GF-D8 (cell line): ENCODE measurements at places on chromosomes 6 and 20.

DNA sequence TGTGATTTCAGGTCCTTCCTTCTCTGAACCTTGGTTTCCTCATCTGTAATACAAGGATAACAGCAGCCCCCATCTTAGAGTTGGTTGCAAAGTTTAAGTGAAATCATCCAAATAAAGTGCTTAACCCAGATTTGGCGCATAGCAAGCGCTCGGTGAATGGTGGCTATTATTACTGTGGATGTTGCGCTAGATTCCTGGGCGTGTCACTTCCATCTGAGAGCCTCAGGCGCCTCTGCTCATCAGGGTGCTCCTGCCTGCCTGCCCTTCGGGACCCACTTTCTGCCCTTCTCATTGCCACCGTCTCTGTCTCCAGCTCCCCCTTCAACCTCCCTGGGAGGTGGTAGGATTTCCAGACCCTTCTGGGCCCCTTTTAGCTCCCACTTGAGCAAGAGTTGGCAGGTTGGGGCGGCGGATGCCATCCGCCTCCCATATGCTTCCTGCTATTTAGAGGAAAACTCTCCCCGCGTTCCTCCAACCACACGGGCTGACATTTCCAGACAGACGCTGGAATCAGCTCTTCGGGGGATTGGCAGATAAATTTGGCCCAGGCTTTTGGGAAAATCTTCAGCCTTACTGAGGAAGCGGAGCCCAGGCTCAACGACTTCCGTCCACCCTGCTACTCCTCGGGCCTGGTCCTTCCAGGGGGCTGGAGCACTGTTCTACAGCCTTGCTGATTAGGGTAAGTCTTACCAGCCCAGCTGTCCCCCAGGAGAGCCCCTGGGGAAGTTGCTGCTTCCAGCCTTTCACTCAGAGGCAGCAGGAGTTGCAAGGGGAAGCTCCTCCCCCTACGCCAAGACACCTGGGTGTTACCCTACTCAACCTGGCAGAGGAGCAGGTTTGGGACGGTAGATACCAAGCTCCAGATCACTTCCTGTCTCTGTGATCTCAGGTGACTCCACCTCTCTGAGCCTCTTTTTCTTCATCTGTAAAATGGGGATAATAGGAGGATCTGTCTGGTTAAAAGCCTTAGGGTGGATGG, 71.5 kb downstream of the DLGAP4 start:
- DNase-seq = no peak

- no peak for DNase-seq
Measured at GRCh38 chr20:14644306-14645097, 307.1 kb upstream of the FLRT3 start.

- DNase-seq = no peak
Measured at GRCh38 chr6:107419733-107420132, 39.6 kb downstream of the PDSS2 start.

- no peak for DNase-seq
Measured at GRCh38 chr6:139572001-139572400, 197.6 kb upstream of the CITED2 start.

DNA sequence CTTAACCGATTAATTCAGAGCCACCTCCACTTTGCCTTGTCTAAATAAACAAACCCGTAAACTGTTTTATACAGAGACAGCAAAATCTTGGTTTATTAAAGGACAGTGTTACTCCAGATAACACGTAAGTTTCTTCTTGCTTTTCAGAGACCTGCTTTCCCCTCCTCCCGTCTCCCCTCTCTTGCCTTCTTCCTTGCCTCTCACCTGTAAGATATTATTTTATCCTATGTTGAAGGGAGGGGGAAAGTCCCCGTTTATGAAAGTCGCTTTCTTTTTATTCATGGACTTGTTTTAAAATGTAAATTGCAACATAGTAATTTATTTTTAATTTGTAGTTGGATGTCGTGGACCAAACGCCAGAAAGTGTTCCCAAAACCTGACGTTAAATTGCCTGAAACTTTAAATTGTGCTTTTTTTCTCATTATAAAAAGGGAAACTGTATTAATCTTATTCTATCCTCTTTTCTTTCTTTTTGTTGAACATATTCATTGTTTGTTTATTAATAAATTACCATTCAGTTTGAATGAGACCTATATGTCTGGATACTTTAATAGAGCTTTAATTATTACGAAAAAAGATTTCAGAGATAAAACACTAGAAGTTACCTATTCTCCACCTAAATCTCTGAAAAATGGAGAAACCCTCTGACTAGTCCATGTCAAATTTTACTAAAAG, 2.7 kb downstream of the FOXC1 start:
- DNase-seq = no peak

DNA sequence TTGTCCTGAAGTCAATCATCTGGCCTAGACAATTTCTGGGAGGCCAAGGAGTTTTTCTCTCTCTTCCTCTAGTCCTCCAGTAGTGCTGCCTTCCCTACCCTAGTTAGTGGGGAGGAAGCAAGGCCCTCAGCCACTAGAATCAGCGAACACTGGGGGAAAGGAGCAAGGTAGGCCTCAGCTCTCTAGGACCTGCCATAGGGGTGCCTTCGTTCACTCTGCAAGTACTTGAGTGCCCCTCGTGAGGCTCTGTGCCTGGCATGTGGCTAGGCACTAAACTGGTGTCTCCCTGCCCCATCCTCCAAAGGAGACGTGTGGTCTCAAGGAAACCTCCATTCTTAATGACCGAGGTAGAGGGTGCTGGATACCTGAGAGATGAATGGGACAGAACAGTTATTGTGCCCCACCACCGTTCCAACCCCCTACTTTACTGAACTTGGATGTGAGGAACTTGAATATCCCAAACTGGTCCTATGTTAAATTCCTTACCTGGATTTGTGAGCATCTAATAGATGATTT, 1.1 kb downstream of the DEF6 start:
- no peak for DNase-seq

DNA sequence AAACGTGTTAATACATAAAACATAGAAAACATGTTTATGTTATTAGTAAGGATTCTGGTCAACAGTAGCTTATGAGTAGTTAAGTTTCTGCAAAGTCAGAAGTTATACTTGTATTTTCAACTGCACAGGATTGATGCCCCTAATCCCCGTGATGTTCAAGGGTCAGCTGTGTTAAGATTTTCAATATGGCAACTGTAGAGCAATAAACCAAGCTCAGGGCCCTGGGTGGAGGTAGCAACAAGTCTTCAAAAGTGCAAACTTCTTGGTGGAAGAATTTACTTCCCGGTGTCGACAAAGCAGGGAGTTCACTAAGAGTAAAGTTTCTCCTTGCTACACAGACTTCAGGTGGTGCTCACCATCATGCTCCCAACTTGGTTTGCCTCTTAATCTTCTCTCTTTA, 4.1 kb upstream of the BCAS1 start:
- no peak for DNase-seq

- no peak for DNase-seq
Measured at GRCh38 chr6:10250655-10251220, 164.1 kb downstream of the TFAP2A start.

DNA sequence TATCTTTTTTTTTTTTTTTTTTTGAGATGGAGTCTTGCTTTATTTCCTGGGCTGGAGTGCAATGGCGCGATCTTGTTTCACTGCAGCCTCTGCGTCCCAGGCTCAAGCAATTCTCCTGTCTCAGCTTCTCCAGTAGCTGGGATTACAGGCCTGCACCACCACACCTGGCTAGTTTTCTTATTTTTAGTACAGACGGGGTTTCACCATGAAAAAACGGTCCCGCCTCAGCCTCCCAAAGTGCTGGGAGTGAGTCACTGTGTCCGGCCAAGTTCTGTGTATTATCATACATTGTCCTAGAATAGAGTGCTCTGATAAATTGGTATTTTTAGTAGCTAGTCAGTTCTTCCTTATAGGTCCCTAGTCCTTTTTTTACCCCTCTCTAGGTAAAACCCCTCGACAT, 2.8 kb downstream of the SNRPC start:
- no peak for DNase-seq

DNA sequence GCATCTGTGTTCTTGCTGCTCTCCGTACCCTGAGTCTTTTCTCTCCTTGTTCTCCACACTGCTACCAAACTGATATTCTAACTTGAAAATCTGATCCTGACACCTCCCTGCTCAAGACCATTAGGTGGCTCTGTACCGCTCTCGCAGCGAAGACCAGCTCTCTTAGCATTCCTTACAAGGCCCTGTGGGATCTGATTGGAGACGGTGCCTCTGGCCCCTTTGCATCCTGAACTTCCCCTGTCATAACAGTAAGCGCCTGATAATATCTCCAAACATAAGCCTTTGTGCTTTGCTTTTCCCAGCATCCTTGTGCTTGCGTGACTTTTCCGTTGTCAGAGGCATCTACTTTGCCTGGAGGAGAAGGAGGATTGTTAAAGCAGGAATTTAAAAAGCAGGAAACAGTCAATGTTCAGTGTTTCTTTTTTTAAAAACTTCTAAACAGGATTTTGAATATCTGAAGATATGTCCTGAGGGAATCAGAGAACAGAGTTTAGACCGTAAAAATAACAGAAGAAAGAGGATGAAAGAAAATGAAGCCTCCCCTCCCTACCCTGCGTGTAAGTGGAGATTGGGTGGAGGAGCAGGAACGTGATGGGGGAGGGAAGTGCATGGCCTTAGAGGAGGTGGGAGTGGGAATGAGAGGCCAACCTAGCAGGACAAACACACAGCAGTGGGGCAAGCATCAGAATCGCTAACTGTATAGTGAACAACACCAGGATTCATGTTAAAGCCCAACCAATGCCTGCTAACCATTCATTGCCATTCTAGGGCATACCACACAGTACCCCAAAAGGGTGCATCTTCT, 89.2 kb upstream of the STMND1 start:
- DNase-seq = no peak

DNA sequence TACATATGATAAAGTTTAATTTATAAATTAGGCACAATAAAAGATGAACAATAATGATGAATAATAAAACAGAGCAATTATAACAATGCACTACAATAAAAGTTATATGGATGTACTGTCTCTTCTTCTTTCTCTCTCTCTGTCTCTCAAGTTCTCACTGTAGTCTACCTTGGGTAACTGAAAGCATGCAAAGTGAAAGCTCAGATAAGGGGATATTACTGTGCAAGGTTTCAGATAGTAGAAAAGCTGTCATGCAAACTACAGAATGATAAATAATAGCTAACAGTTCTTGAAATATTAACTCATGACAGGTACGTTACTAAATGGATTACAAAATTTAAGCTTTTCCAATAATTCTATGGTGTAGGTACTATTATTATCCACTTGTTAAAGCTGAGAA, 311.9 kb upstream of the PRDM1 start:
- DNase-seq = no peak

GRCh38 chr6:8828376-8828775, 393.0 kb upstream of the SLC35B3 start:
- no peak for DNase-seq

- DNase-seq = no peak
Measured at GRCh38 chr6:166119116-166119911, 48.3 kb downstream of the TBXT start.

DNA sequence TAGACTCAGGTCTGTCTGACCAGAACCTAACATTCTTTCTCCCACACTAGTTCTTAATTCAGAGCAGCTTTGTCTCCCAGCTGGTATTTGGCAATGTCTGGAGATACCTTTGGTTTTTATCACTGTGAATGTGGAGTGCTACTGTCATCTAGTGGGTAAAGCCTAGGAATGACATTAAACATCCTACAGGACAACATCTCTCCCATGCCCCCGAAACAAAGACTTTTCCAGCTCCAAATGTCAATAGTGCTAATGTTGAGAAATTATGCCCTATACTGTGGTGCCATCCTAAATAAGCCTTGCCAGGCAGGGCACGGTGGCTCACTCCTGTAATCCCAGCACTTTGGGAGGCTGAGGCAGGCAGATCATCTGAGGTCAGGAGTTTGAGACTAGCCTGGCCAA, 4.2 kb upstream of the TTPAL start:
- no peak for DNase-seq

DNA sequence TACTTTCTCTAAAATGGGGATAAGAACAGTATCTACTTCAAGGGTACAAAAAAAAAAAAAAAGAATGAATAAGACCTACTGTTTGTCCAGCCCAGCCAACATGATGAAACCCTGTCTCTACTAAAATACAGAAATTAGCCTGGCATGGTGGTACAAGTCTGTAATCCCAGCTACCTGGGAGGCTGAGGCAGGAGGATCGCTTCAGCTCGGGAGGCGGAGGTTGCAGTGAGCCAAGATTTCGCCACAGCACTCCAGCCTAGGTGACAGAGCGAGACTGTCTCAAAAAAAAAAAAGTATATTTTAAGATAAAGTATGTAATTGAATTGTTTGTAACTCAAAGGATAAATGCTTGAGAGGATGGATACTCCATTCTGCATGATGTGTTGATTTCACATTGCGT, 2.0 kb downstream of the BLTP3A start:
- no peak for DNase-seq

DNA sequence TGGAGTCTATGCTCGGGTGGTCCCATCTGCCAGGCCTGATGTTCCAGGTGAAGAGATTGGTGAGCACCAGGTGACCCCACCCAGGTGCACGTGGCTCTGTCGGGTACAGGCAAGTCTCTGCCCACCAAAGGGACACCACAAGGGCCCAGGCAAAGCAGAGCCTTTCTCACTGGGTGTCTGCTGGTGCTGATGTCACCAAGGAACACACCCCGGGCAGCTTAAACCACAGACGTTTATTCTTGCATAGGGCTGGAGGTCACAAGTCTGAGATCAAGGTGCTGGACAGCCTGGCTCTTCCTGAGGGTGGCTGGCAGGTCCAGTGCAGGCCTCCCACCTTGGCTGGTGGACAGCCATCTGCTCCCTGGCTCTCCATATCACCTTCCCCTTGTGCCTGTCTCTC, 100.7 kb upstream of the CD93 start:
- DNase-seq = no peak

- DNase-seq = no peak
Measured at GRCh38 chr6:170462366-170463020, 90.6 kb downstream of the PSMB1 start.

DNA sequence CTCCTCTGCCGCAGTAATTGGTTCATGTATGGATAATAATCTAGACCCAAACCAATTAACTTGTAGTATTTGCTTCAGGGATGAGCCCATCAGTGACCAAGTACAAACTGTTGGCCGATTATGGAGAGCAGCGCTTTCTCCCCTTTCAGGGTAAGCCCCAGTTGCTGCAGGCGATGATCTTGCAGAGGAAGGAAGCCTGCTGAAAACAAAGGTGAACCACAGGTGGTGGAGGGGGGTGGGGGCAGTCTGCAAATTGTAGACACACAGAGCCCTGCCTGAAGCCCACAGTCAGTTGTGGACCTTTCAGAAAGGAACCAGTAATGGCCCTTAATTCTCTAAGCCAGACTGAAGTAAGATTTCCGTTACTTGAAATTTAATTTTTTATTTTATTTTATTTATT, 167.9 kb upstream of the JARID2 start:
- DNase-seq = no peak
